ENCODE measurements at places on chromosomes 12 and 14. TPM values are rescaled to one million over a fixed set of nuclear protein-coding genes. Genes with fewer than 3 reads are reported as not detected.

DNA sequence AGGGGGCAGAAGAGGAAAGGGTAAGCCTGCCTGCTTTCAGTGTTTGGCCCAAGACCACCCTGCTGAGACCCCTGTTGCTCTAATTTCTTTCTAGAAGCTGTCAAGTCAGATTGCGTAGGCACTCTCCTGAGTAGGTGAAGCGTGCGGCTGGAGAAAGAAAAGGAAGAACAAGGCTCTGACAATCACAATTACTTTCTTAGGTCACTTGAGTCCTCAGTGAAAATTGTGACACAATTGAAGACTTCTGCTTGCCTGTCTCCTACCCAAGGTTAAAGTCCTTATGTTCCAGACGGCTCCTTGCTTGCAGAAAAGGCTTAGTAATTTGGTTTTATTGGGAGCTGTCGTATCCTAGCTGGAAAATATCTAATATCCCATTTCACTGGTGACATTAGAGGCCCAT lies 721 bp upstream of the CTSG start:
- no peak for DNase-seq

- DNase-seq: peak; percentile 18
Observed at GRCh38 chr14:101127224-101127623, 223.7 kb upstream of the RTL1 start.

DNA sequence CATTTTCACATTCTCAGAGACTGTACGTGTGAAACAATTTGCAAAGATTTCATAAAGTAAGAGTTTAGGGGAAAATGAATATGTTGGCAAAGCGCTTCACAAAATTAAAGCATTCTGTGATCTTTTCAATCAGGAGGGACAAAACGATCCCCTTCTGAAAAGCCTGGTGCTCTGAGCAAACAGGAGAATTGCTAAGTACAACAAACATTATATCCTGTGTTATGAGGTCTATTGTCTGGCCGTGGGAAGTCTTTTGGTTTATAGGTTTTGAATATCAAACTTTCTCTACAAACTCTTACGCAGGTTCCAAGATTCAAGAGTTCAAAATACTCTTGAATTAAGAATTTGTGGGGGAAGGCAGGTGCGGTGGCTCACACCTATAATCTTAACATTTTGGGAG lies 7.2 kb upstream of the FOXN3 start:
- no peak for DNase-seq

Gene SOAT2
- not detected for total RNA-seq

Gene DHRS2
- total RNA-seq: not detected

Gene GPX2
- 0.20 TPM for total RNA-seq

Gene BAG5
- total RNA-seq: 26.2 TPM
